ENCODE measurements at places on chromosomes 16 and 17.

GRCh38 chr17:9364837-9365430 lies 210.7 kb downstream of the STX8 start:
- DNase-seq = no peak

DNA sequence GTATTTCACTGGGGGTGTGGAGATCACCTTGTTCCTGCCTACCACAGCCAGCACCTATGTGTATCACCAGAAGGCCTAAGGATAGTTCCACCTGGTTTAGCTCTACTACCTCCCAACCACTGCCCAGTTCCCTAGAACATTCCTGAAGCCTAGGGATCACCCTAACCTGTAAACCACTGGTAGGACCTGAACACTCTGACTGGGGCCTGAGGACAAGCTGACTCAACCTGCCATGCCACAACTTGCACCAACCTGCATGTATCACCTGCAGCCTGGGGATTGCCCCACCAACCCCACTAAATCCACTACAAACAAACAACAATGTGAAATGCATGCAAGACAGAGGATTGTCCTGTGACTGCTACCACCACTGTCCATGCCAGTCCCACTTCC lies 128.1 kb downstream of the KIF2B start:
- no peak for DNase-seq

DNA sequence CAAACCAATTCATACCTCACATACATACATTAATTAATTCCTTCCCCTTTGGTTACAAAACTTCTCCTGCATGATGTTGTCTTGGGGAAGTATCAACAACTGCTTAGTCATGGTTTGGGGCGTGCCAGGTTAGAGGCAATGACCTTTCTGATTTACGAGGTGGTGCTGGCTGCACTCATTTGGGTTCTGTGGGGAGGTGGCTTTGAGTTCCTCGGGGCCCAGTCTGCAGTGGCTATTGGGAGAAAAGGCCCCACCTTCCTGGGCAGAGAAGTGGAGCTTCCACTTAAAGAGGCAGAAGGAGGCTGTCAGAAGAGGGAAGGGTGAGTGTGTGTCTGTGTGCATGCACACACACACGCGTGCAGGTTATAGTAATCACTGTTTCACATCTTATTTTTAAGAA lies 10.2 kb upstream of the ETV4 start:
- no peak for DNase-seq

DNA sequence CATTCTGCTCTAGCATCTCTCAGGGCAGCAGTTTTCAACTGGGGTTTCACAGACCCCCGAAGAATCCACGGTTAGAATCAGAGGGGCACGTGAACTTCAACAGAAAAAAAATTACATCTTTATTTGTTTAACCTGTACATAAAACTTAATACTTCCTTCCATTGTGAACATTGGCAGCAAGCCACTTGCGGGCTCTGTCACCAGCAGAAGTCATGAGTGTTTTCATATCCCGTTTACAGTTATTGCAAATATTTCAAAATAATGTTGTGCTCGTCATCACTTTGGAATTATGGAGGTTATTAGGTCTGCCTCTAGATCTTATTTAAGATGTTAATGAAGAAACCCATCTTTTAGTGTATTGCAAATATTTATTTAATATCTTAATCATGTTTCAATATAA lies 109.8 kb downstream of the SDR42E1 start:
- DNase-seq = no peak

DNA sequence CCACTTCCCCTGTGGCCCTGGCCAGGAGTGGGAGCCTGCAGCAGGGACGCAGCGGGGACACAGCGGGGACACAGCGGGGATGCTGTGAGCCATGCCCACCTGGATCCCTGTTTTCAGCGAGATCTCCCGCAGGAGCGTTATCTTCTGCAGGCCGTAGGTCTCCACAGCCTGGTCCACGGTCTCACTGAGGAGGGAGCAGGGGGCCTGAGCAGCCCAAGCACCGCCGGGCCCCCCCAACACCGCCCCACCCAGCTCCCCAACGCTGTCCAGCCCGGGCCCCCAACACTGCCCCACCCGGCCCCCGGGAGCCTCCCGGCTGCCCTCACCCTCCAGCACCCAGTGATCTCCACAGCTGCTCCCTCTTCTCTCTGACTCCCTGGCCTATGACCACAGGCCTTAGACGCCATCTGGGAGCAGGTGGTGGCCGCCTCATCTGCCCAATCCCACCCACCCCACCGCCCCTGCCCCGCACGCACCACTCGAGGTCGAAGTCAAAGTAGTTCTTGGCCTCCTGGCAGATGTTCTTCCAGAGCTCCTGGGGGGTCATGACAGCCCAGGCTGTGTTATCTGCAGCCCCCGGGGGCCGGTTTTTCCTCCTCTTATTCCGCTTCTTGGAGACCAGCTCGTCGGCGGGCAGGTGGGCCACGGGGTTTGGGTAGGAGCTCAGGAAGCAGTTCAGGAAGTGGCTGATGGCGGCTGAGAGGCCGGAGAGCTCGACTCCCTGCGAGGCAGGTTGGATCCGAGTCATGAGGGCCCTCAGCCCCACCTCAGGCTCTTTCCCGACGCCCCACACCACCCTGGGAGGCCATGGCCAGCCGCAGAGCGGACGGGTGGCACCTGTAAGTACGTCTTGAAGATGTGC lies 17.0 kb downstream of the CLUH start:
- no peak for DNase-seq

DNA sequence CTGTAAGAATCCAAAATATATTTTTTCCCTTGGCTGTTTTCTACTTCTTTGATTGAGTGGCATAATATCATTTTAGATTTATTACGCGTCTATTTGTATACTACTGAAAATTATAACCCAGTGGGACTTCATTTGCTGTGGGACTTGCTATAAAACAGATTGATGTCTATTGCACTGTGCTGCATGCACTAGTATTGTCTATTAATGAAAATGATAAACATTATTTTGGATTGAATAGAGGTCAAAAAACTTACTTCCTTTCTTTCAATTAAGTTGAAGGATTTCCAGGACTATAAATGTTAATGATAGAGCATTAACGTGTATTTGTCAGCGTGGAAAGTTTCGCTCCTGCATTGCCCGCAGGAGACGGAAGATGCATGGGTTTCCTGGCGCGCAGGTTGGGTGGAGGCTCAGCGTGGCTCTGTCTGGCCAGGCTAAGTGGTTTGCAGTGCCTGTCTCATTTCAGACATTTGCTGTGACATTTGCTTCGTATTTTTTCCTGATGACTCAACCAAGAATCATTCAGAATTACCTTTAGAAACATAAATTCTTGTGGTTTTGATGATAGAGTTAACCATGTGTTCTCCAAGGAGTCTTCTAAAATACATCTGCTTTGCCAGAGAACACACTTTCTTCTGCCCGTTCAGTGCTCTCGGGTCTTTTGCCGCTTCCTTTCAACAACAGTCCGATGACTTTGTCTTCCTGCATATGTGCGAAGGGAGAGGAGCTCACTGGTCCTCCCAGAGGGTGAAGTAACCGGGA lies 216.7 kb downstream of the RPTOR start:
- peak; percentile 81 for DNase-seq

- no peak for DNase-seq
Measured at GRCh38 chr16:60404401-60404800, 1631.8 kb downstream of the CDH8 start.

GRCh38 chr17:38324141-38324697 lies 19.5 kb downstream of the GPR179 start:
- DNase-seq = no peak

DNA sequence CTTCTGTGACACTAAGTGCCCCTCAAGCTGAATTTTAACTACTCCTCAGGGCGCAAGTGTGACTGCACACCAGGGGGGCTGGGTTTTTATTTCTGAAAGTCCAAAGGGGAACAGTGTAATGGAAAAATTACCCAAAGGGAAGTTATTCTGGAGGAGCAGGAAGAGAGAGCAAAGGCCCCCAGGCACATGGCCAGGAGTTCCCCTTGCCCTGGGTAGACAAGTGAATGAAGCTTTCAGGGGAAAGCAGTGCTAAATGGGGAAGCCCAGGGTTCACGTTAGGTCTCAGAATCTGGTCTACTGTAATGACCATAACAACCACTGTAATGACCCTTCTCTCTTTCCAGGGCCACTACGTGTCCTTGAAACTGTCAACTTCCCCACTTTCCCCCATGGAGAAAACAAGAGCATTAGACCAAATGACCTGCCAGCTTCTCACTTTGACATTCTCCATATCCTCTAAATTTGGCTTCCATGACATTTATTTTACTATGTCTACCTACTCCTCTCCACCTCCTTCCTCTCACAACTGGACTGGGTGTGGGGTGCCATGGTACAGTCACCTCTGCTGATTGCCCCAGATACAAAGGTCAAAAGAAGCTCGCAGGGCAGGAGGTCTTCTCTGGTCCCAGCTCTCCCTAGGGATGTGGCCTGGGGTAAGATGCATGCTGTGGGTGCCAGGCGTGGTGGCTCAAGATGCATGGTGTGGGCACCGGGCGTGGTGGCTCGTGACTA lies 34.1 kb upstream of the MMP2 start:
- no peak for DNase-seq

DNA sequence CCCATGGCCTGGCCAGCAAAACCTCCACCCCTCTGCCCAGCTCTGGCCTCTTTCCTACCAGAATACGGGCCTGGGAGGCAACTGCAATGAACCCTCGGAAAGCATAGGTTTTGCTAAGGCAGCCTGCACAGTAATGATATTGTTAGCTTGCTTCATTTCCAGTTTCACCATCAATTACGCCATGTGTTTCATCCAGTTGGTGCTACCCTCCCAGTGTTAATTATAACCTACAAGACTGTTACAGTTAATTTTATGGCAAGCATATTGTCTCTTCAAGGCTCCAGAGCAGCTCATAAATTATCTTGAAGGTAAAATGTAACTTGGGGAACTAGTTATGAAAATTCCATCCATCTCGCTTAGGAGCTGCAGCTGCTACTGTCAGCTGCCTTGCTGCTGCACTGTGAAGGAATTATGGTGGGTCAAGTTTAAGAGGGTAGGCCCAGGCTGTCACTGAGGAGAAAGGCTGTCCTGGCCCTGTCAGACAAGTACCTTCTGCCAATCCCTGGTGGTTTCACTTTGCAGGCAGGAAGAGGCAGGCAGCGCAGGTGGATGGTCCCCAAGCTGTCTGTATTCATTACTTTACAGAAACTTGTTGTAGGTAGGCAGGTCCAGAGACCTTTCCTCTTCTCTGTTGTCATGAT lies 242.9 kb downstream of the FTO start:
- DNase-seq = no peak

GRCh38 chr16:8572063-8572918 lies 18.0 kb downstream of the TMEM114 start:
- DNase-seq = no peak

DNA sequence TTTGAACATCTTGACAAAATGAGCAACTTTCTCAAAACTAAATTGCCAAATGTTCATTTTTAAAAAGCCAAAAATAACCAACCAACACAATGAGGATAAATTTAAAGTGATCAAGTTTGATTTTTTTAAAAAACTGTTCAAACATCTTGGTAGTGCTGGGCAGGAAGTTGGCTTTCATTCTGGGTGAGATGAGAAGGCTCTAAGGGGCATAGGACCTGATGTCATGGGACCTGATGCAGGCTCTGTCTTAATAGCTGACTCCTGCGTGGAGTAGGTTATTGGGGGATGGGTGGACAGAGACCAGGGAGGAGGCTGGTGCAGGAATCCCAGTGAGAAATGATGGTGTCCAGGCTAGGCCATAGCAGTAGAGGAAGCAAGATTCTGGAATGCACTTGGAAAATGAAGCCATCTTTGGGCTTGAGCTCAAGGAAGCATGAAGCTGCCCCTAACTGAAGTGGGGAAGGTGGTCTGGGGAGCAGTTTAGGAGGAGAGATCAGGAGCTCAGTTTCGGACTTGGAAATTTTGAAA lies 20.4 kb downstream of the NLRC5 start:
- DNase-seq = no peak

DNA sequence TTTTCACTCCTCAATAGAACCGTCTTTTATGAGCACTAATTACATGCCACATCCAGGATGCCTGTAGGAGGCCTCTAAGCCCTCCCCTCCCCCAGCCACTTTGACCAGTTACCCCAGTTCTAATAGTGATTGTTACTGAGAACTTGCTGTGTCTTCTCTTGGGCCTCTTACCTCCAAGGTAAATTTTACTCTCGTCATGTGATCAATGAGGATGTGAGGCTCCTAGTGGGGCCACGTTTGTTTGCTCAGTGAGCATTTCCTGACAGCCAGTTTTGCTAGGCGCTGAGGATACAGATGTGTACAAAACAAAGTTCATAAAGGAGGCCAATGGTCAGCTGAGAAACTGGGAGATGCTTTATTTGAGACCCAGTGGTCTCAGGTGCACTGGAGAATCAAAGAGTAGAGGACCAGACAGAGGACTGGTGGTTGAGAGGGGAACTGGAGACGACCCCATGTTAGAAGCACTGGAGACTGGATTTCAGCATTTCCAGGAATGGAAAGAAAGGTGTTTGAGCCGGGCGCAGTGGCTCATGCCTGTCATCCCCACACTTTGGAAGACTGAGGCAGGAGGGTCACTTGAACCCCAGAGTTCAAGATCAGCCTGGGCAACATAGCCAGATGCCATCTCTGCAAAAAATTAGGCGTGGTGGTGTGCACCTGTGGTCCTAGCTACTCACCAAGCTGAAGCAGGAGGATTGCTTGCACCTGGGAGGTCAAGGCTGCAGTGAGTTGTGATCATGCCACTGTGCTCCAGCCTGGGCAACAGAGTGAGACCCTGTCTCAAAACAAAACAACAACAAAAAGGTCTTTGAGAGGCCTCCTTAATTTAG lies 2.6 kb downstream of the ATP2C2 start:
- DNase-seq = no peak

- peak; percentile 90 for DNase-seq
Measured at GRCh38 chr16:25135254-25135878, 23.8 kb downstream of the LCMT1 start.

DNA sequence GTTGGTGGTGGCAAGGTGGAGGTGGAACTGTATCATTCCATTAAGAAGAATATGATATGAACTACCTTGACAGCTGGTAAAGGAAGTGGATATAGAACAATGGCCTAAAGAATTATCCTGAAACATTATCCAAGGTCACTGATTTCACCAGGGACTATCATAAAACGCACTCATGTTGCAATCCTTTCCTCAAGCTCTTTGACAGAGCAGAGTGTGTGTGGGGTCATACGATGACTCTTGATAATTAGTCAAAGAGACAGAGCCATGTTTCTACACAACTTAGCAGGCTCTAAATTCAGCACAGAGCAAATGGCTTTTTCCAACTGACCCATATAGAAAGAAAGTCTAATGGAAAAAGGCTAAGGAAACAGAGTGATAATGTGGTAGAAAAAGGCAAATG lies 126.4 kb upstream of the ANKFN1 start:
- DNase-seq = no peak

All from NCI-H2081 (cell line).